B cell (primary cell): ENCODE measurements at places on chromosomes 12 and 14. TPM values are rescaled to one million over a fixed set of nuclear protein-coding genes. Genes with fewer than 3 reads are reported as not detected.

GRCh38 chr14:104682107-104682593 is 7.3 kb upstream of the INF2 start:
- DNase-seq = no peak

PTPN21 gene
- not detected in 2 replicates for total RNA-seq

BDKRB2 gene
- total RNA-seq = not detected in 2 replicates

DNA sequence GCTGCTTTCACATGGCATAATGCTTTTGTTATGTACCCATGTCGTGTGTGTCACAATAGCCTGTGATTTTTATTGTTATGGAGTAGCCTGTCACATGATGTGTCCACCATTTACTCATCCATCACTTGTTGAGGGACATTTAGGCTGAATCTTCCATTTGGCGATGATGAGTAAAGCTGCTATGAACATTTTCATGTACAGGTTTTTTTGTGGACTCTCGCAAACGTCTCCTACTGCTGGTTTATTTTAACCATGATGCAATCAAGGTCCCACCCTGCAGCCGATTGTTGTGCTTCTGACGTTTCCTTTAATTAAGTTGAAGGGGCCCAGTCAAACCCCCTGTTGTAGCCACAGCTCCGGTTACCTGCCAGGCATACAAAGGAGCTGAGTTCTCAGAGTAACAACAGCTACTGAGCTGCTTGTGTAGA is 63.2 kb downstream of the ZNF664 start:
- no peak for DNase-seq

KRT80 gene
- total RNA-seq = not detected in 2 replicates

TESPA1 gene
- 17.8 and 19.0 TPM in 2 replicates for total RNA-seq
